H7 (cell line): ENCODE measurements at places on chromosomes 2 and 18.

- peak; percentile 23 for DNase-seq
Observed at GRCh38 chr2:71613953-71614925, 160.9 kb downstream of the DYSF start.

GRCh38 chr2:126664234-126664633 lies 8.3 kb downstream of the GYPC start:
- DNase-seq, result peak; percentile 7

GRCh38 chr2:160229591-160229990 lies 29.5 kb upstream of the ITGB6 start:
- DNase-seq, result no peak

DNA sequence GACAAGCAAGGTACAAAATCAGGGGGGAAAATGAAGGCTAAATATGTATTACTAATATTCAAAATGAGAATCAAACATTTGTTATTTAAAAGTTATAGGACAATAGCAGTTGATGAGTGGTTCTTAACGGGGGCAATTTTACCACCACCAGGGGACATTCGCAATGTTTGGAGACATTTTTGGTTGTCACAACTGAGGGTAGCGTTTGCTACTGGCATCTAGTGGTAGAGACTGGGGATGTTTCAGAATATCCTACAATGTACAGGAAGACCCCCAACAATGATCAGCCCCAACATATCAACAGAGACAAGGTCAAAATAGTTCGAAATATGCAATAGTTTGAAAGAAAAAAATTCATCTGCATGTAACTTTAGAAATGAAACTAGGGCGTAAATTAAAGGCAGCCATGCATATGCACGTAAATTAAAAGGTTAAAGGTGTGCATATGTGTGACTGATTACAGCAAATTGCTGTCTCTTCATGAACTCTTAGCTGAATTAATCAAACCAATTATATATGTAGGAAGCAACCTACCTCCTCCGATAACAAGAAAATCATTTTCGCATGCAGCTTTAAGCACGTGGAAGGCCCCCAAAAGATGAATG lies 61.2 kb upstream of the CUL3 start:
- DNase-seq, result peak; percentile 39

DNA sequence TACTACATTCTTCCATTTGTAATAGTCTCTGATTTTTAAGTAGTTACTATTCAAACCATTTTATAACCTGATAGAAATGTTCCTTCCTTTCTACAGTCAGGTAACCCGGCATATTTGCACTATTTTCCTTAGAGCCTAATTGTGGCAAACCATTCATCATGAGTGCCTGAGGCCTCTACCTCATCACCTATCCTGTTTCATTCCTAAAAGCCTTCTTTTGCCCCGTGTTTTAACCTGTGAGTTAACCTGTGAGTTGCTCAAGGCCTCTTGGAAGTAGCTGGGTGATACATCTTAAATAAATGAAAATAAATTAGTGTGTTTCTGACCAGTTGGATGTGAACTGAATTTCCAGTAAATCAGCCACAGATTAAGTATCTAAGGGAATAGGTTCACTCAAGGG lies 6.5 kb upstream of the KLHL29 start:
- DNase-seq, result no peak

GRCh38 chr2:224025874-224026273 lies 13.2 kb downstream of the SERPINE2 start:
- no peak for DNase-seq

- no peak for DNase-seq
Observed at GRCh38 chr18:62781893-62782292, 66.6 kb downstream of the PHLPP1 start.

- DNase-seq, result no peak
Observed at GRCh38 chr2:235463893-235464292, 29.9 kb upstream of the AGAP1 start.

DNA sequence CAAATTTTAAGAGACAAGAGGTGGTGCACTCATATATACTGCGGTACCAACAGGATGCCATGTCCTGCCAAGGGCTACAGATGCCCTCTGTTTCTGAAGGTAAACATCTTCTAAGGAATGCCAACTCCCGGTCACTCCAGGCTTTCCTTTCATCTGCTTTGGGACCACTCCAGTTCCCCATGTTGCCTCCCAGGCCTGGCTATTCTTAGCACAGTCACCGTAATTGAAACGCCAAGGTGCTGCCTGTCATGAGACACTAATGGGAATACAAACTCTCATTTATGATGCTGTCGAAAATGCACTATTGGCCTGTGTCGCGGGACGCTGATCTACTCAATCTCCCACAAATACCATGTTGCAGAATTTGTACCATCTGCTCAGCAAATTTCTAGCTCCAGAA lies 79.6 kb downstream of the KLF7 start:
- DNase-seq, result no peak

DNA sequence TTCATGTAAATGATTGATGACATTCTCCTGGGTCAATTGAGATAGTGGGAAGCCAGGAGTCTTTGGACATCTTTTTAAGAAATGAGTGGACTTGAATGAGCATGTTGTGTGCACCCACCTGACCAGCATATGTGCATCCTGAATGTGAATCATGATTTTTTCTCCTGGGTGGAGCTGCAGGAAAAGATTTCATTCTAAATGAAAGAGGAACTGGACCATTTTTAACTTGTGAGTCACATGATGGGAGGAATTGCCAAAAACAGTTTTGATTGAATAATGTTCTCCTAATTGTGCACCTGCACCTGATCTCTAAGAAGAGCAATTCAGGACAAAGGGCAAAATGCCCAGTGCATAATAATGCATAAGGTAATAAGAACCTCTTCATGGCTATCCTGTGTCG lies 32.3 kb downstream of the COPS8 start:
- DNase-seq, result no peak

GRCh38 chr18:79876497-79876896 lies 75.0 kb downstream of the SLC66A2 start:
- DNase-seq, result peak; percentile 43

DNA sequence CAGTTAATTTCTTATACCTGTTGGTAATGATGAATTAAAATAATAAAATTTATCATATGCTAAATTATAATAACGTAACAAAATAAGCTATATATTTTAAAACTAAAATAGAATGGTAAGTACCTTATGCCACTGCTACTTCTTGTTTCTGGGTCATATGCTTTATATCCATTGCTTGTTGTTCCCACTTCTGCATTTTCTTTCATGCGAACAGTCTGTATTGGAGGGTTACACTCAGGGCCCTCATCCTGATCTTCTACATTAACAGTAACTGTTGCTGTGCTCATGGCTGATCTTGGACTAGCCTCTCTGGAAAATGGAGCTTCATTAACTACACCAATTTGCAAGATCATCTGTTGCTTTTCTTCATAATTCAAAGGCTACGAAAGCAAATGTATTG lies 22.2 kb downstream of the DSC2 start:
- DNase-seq, result no peak

GRCh38 chr2:240124651-240125030 lies 11.5 kb downstream of the COPS9 start:
- DNase-seq, result peak; percentile 16

DNA sequence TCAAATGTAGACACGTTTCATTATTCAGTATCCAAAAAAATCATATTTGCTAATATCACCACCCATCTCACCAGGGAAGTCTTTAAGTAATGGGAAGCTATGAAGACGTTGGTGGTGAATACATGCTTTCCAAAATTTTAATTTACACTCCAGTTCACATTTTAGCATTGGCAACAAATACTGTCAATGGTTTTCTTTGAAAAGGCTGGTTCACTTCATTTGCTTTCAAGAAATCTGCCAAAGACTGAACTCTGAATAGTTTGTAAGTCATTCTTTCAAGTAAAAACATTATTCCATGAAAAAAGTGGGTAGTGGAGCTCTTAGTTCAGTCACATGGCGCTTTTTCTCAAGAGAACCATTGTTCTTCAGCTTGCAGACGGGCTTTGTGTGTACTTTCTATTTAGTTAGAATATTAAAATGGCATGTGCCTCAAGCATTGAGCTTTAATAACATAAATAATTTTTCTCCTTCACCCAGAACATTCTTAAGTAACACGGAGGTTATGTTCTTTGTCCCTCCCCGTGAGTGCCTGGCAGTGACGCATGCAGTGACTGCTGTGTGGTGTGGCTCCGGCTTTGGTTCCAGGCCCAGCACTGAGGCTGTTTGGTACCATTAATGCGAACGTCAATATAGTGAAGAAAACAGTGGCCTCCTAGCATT lies 300.0 kb upstream of the HDAC4 start:
- DNase-seq, result no peak

GRCh38 chr18:22056950-22057349 lies 112.4 kb upstream of the GATA6 start:
- no peak for DNase-seq

- DNase-seq, result no peak
Observed at GRCh38 chr2:29525921-29526320, 395.5 kb downstream of the ALK start.

- DNase-seq, result peak; percentile 24
Observed at GRCh38 chr2:127615511-127616166, 30.3 kb upstream of the GPR17 start.

DNA sequence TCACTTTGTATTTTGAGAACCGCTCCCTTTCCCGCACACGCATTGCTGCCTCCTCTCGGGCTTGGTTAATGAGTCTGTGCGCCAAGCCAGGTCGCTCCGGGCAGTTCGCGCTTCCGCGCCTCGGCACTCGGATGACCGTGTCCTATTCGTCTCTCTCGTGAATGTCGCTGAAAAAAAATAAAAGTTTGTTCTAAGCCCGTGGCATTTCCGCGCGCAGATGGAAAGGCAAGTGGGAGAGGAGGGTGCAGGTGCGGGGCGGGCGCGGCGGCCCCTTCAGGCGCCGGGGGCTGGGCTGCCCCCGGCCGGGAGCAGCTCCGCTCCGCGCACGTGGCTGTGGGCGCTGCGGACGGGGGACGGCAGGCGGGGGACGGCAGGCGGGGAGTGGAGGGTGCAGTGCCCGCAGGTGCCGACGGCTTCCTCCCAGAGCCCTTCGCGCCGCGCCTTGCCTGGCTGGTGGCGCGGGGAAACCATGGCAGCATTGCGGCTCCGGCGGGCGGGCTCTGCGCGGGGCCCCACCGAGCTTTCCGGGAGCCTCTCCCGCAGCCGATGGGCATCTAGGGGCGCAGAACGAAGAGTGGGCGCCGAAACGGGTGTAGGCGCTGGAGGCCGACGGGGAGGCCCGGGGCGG lies 159.6 kb upstream of the SIX2 start:
- DNase-seq, result peak; percentile 77

- no peak for DNase-seq
Observed at GRCh38 chr2:57806449-57806968, 240.1 kb upstream of the VRK2 start.

DNA sequence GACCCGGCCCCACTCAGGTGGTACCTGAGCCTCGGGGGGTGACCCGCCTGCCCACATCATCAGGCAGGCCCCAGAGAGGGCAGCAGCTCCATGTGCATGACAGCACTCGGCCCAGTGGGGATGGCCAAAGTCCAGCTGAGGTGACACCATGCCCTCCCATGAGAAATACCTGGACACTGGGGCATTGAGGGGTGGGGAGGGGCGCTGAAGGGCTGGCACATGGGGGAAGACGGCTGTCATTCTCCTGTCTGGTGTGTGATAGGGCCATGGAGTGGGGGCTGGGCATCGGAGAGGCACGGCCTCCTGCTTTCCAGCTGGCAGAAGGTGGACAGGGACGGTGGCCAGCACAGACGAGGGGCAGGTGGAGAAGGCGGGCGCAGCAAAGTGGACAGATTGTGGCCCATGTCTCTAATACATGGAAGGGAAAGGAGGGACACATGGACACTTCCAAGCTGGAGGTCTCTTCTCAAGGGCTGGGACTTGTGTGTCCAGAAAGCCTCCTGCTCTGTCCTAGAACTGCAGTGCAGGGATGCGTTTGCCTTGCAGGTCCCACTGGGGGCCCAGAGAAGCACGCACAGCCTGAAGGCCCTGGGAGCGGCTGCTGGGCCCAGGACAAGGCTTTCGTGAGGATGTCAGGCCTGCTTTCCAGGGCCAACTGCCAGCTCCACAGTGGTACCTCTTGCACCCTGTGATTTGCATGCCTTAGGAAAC lies 302.2 kb downstream of the NDUFA10 start:
- DNase-seq, result peak; percentile 39

- DNase-seq, result no peak
Observed at GRCh38 chr2:166499281-166499680, 5.2 kb upstream of the SCN7A start.

GRCh38 chr18:77234504-77235365 lies 14.9 kb upstream of the GALR1 start:
- no peak for DNase-seq

DNA sequence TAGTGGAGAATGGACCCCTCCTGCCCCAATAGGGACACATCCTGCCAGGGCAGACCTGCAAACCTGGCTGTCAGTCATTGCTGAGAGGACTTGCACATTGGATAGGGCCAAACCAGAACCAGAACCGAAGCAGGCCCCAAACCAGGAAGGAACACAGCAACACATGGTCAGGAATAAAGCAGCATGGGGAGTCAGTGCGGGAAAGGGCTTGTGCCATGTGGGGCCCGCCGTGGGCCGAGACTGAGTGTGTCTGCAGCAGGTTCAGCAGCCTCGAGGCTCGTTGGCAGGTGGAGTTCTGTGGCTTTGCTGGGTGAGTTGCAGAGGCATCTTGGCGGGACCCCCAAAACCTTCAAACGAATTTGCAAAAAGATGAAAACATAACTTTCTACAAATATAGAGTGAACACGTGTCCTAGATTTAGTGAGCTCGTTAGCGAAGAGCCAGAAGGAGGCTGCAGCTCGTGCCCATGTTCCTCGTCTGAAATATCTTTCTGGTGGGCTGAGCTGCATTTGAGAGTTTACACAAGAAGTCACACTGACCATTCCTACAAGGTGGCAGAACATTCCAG lies 44.9 kb upstream of the LDLRAD4 start:
- no peak for DNase-seq

GRCh38 chr18:25434745-25435144 lies 82.8 kb upstream of the ZNF521 start:
- no peak for DNase-seq

- DNase-seq, result peak; percentile 89
Observed at GRCh38 chr2:219001577-219002394, 8.6 kb upstream of the CRYBA2 start.

DNA sequence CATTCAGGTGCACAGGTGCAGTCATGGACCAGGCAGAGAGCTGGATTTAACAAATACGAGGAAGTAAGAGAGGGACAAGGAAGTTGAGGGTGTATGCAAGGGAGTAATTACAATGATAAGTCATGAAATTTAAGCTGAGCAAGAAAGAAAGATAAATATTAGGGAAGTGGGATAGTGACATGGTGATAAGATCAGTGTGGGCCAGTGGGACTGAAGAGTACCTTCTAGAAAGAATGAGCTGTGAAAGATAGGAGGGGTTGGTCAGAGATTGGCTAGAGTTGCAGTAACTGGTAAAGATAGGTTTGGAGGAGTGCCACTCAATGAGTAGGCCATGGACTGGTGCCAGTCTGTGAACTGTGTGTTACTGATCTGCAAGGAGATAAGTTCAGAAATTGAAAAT lies 200.8 kb upstream of the SIX3 start:
- DNase-seq, result no peak
